ENCODE measurements at places on chromosomes 1 and 21.

GRCh38 chr1:89622895-89623294 is 10.0 kb upstream of the LRRC8C start:
- no peak for DNase-seq

DNA sequence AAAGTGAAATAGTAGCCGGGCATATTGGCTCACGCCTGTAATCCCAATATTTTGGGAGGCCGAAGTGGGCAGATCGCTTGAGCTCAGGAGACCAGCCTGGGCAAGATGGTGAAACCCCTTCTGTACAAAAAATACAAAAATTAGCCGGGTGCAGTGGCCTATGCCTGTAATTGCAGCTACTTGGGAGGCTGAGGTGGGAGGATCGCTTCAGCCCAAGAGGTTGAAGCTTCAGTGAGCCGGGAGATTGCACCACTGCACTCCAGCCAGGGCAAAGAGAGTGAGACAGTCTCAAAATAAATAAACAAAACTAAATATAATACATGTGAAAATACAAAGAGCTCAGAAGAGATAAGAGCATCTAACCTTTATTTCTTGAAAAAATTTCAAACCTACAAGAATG is 2.3 kb upstream of the MSTO1 start:
- DNase-seq: no peak

GRCh38 chr21:26965040-26965906 is 1.6 kb downstream of the ADAMTS5 start:
- peak; percentile 80 for DNase-seq

DNA sequence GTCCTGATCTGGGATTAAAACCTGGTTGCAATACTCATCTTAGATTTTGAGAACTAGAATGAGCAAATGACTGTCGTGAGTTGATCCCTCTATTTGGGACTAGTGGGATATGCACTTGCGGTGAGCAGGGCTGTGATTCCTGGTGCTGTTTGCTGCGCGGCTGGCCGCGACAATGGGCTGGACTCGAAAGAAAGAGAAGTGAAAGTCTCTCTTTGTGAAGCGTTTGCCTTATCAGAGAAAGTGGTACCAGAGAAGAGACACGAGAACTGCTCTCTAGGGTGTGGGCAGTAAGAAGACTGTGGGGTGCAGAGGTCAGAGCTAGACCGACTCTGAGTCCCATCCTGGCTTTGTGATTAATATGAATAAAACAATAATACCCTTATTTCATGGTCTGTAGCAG is 8.6 kb downstream of the ST6GALNAC3 start:
- DNase-seq: no peak

DNA sequence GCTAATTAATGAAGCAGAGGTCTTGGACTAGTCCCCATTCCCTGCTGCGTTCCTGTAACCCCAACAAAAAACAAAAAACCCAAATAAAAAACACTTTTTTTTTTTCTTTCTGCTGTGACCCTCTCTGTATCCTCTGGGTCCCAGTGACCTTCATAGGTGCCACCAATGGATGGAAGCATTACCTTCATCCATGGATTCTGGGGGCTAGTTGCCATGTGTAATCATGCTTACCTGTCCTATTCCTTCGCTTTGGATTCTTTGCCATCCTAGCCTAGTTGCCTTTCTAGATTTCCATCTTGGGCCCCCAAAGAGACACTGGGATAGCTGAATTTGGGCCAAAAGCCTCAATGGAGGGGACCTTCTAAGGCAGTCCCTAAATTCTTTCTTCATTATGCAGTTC is 1208.7 kb downstream of the BRINP3 start:
- DNase-seq: no peak

DNA sequence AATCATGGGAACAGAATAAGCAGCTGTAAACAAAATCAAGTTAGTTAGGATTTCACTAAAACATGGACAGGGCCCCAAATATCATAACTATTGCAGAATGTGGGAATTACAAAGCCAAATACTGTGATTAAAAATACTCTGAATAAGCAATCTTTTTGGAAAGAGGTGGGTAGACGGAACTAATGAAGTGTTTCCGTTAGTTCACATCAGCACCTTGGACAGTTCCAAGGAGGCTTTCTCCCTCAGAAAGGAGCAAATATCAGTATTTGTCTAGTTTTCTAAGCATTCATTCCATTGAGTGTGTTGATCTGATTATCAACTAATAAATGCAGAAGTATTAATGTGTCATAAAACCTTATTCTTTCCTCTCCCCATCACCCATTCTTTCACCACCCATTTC is 97.4 kb downstream of the FAM78B start:
- no peak for DNase-seq

All from uterus (tissue), 4 donors.